Vagina (tissue), 2 donors: ENCODE measurements at places on chromosomes 4 and X.

GRCh38 chrX:125093852-125094251, 225.8 kb upstream of the TEX13C start:
- no peak for DNase-seq

GRCh38 chr4:48234575-48234974, 35.1 kb downstream of the TEC start:
- no peak for DNase-seq

DNA sequence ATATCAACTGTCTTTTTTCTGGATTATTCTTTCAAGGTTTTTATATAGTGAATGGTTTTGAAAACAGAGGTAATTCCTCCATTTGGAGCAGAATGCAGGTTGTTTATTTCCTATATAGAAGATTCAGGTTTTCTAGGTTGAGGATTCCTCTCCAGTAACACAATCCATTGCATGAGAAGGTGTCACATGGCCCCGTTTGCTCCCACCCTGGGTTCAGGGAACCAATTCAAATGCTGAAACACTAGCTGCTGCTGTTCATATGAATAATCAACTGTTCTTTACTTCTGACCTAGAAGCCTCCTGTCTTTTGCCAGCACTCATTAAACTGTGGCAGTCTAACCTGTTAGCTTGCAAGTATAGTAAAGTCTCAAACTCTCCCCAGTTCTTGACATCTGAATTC, 1316.9 kb upstream of the TENM3 start:
- DNase-seq = no peak

- no peak for DNase-seq
These were observed 8.8 kb upstream of the LRRC66 start for GRCh38 chr4:52028970-52029369.

DNA sequence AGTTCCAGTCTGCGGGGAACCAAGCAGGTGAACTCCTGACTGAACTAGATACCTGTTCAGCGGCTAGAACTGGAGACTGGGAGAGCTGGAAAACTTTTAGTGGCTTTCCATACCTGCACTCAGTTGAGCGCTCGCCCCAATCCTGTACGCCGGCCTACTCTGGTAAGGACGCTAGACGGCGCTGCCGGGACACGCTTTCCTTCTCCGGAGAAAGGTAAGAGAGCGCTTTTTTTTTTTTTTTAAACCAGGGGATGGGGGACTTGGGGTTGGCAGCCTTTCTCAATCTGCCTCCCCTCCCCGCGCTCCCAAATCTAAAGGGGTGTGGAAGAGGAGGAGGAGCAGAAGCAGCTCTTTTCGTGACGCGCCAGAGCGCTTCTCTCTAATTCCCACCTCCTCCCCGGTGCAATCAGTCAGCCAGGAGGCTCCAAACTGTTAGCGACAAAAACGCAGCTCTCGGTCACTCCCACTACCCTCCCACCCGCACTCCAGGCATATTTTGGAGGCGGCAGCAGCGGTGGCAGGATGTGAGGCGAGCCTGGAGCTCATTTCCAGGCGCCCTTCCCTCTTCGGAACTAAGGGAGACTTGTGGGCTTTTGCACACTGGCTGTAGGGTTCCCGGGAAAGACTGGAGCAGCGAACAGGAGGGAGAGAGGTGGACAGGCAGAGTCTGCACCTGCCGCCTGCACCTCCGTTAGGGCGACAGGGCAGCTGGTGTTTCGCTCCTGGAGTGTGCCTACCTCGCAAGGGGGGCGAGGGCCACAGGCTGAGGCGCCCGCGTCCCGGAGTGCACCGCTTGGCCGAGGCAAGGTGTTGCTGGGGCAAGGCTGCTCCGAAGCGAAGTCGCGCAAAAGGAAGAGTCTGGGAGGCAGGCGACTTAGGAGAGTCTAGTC, at the start of gene IL1RAPL2:
Gene IL1RAPL2 (plus strand): TSS at position 409 of the 890 bp plus-strand sequence.
- DNase-seq = no peak

DNA sequence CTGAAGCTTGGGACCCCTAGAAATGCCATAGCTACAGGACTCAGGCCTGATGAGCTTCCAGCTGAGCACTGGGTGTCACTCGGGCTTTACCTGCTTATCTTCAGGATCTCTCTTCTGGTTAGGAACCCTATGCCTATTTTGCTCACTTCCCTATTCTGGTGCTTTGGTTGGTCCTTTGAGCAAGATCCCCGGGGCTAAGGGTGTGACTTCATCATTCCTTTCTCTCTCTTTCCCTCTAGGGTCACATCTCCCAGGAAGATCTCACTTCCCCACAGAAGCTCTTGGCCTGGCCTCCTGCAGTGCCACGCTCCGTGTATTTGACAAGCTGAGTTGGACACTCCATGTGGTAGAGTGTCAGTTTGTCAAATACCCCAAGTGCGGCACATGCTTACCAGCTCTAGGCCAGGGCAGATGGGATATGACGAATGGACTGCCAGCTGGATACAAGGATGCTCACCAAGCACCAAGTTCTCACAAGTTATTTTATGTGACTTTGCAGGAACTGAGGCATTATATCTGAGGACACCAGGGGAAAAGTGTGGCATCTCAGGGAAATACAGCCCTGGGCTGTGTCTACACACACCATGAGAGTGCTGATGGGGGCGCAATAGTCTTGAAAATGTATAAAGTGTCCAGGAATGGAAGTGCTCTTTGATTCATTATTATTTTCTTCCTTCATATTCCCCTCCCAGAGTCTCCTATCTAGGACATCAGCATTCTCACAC, 21.1 kb downstream of the VSIG4 start:
- DNase-seq = no peak

DNA sequence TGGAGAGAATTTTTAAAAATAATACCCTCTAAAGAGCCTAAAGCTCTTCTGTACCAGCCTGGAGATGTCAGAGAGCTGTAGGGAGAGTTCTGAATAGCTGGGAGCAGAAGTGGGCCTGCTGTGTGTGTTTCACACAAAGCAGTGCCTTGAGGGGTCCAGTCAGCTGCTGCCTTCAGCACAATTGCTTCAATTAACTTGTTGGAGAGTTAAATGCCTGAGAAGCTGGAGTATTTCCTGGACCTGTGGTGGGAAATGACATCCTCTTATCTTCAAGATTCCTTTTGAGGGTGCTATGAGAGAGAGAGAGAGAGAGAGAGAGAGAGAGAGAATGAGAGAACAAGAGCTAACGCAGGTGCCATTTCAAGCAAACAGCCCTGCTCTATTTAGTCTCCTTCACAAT, 96.2 kb upstream of the IL1RAPL2 start:
- no peak for DNase-seq

GRCh38 chr4:8120501-8120900, 38.1 kb downstream of the ABLIM2 start:
- no peak for DNase-seq

GRCh38 chrX:45771560-45772340, 571.1 kb upstream of the DIPK2B start:
- no peak for DNase-seq

- no peak for DNase-seq
These were observed 85.7 kb upstream of the ITM2A start for GRCh38 chrX:79452881-79453280.

DNA sequence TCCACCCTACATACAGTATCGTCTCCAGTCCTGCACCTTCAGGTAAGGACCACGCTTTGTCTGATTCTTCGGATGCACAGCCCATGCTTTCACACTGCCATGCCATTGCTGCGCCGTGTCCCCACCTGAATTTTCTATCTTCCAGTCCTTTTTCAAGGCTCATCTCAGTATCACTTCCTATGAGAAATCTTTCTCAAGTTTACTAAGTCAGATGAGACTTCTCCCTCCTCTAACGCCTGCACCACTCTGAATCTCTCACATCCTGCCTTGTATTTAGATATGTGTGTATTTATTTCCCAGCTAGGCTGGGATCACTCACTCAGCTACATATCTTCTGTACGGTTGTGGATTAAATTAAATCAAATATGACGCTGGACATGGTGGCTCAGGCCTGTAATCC, 116.8 kb downstream of the SMIM20 start:
- DNase-seq = no peak

GRCh38 chr4:39732728-39733127, 34.8 kb downstream of the UBE2K start:
- DNase-seq = no peak

- no peak for DNase-seq
These were observed 14.3 kb upstream of the C4orf50 start for GRCh38 chr4:6032249-6033244.

DNA sequence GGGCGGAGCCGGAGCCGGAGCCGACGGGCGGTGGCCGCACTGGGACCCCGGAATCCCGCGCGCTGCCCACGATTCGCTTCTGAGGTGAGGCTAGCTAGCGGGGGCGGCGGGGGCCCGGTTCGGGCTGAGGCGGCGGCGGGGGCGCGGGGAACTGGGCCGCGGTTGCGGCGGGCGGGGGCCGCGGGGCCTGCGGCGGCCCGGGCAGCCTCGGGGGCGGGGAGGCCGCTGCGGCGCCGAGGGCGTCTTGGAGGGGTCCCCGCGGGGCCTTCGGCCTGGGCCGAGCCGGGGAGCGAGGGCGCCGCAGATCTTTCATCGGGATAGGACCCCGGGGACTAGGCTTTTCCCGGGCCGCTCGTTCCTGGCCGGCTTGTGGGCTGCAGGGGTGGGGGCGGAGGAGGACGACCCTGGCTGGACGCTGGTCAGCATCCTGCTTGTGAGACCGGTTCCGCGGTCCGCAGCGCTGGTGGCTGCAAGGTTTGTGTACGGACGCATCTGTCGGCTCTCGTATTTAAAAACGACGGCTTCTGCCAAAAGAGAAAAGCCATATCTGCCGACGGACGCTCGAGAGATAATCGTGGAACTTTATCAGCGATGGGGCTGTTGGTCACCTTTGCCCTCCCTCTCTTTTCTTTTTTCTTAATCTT, 419 bp downstream of the ADD1 start:
- DNase-seq = no peak

DNA sequence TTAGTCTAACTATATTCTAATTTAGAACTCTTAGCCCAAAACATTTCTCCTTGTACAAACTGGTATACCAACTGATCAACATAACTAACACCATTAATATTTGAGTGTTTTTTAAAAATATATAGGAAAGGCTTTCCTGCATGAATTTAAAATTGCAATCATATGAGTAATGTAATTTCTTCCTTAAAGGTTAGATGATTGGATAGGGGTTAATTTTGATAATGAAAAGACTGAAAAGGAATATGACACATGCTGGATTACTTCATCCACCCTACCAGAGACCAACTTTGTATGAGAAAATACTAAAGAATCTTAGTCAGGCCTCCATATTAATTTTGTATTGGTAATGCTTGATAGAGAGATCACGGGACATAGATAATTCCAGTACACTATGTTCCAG, 25.1 kb upstream of the PLS3 start:
- DNase-seq = no peak

- DNase-seq = no peak
These were observed 49.9 kb downstream of the PCDH7 start for GRCh38 chr4:30770049-30770549.

- no peak for DNase-seq
These were observed 1.8 kb downstream of the WWC2 start for GRCh38 chr4:183100827-183101226.

- no peak for DNase-seq
These were observed 25.0 kb downstream of the RFC1 start for GRCh38 chr4:39341075-39341725.
